Central memory CD4-positive, alpha-beta T cell (primary cell): ENCODE measurements at places on chromosomes 12 and 14.

DNA sequence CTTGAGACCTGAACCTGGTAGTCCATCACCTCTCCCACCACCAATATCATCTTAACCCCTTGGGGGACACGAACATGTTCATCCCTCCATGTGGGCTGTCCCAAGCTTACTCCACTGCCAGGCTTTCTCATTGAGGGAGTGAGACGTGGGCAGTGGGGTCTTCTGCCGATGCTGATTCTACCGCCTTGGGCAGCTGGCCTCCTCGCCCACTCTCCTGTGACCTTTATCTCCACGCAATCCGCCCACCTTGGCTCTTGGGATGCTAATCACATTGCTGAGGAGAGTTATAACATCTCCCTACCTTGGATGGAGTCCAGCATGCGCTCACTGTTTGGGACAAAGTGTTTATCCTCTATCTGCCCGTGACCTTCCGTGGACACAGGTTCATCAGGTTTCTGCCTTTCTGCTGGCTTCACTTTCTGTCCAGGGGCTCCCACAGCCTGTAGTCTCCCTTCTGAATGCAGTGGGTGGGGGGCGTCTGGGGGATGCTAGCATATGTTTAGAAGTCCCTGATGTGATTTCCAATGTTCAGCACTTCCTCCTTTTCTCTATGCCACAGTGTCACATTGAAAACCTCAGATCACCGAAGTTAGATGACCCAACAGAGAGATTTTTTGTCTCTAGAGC is 53.2 kb upstream of the ESRRB start:
- no peak for DNase-seq

GRCh38 chr14:63725786-63726460 is 1.9 kb downstream of the SGPP1 start:
- DNase-seq = no peak

DNA sequence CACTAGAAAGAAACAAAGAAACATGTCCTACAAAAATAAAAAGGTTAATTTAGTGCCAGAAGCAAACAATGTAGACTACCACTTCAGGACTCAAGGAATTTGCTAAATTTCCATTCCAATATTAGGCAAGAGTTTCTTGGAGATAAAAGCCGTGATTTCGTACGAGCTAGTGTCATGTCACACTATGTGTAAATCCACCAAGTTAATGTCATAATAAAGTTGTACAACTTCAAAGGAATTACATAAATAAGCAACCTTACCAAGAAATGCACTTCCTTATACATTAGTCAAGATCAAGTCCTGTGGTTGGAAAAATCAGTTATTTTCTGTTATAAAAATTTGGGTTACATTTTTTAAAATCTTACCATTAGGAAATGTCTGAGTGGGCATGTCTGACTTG is 1222.8 kb downstream of the GALC start:
- DNase-seq = no peak

GRCh38 chr14:96083667-96084320 is 44.6 kb downstream of the C14orf132 start:
- no peak for DNase-seq

DNA sequence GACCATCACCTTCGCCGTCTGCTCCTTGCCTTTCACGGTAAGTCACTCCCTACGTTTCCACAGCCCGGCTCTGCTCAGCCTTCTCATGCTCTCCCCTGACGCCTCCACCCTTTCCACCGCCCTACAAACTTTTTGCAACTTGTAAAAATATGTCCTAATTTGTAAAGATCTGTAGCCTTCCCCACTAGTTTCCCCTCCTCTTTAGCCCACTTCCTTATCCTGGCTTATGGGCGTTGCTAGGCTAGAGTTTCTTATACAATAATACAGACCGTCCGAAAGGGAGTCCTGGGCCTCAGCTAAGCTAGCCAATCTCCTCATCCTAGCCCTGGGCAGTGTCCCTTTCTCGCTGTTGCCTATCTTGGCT is 1.2 kb downstream of the PTGER2 start:
- peak; percentile 47 for DNase-seq

DNA sequence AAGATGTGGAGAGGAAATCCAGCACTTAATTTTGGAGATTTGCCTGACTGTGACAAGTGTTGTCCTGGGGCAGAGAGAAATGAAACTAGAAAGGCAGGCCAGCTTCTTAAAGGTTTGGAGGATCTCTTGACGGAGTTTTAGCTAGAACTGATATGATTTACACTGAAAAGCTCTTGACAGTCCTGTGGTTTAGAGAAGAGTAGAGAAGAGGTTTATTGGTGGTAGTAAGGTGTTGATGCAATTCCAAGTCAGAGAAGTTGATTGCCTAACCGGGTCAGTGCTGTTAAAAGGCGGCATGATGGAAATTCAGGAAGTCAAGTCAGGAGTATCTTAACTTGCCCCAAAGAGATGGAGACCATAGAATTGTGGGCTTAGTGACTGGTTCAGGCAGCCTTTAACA is 89.0 kb upstream of the TRAF3 start:
- no peak for DNase-seq

GRCh38 chr14:98203421-98203820 is 1068.6 kb downstream of the BCL11B start:
- DNase-seq = no peak
